Lower leg skin (tissue), 4 donors: ENCODE measurements at places on chromosomes 13 and 19.

DNA sequence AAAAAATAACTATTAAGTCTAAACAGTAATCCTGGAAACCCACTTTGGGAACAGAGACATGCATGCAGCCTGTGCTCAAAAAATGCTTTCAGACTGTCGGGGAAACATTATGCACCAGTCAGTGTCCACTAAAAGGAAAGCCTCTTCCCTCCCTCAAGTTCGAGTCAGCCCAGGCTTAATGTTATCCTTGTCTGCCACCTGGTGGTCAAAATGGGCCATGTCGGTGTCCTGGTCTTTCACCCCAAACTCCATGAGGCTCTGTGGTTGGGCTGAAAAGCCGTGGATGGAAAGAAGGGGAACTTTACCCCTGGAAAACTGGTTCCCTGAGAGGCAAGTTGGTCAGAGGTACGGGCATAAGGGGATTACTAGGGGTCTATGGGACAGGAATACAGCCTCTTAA lies 88.4 kb upstream of the ZNF492 start:
- no peak for DNase-seq

DNA sequence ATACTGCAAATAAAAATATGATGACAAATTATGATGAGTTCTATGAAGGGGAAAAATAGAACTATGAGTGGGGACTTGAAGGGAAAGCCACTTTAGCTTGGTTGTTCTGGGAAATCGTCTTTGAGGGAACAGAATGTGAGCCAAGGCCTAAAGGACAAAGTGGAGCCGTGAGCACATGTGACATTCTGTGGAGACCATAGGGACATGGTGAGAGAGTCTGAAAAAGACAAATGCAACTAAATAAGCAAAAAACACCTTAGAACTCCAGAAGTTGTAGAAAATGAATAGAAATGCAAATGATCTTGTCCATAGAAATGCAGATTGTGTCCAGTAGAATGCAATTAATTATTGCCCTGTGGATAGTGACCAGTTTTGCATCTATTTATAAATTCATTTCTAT lies 86.8 kb upstream of the ANKRD10 start:
- DNase-seq, result no peak

- no peak for DNase-seq
These were observed 114.3 kb downstream of the SIPA1L3 start for GRCh38 chr19:38021352-38021751.

DNA sequence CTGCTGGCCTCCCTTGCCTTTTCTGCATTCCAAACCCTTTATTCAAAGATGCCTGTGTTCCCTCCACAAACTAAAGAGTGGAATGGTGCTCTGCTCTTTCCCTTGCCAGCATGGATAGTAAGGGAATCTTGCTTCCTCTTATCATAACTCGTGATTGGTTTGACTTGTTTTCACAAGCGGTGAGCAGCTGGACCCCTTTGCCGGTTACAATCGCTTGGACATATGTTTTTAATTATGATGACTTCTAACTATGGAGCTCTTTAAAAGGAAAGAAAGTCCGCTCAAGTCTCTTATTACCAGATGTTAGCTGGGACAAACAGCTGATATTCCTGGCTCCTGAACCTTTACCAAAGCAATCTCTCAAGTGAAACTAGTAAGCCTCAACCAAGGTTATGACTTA lies 1094.7 kb downstream of the UQCRFS1 start:
- DNase-seq, result no peak

DNA sequence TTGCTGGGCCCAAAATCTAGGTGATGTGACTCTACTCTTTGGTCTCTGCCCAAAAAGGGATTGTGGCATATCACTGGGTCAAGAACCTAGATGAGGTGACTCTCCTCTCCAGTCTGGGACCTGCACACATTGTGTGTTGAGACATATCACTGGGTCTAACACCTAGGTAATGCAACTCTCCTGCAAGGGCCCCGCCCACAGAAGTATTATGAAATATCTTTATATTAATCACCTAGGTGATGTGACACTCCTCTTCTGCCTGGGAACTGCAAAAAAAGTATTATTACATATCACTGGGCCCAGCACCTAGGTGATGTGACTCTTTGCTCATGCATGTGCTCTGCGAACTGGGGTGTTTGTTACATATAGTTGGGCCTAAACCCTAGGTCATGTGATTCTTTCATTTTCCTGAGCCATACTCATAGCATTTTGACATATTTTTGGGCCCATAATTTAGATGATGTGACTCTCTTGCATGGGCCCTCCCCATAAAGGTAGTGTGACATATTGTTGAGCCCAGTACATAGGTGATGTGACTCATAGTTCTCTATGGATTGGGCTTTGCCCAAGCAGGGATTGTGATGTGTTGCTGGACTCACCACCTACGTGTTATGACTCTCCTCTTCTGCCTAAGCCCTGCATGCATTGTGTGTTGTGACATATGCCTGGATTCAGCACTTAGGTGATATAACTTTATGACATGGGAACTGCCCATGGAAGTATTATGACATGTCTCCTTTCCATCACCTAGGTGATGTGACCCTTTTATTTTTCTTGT lies 11.2 kb upstream of the ZNF681 start:
- DNase-seq, result peak; percentile 23

- no peak for DNase-seq
These were observed 19.7 kb upstream of the ERCC5 start for GRCh38 chr13:102825921-102826706.

DNA sequence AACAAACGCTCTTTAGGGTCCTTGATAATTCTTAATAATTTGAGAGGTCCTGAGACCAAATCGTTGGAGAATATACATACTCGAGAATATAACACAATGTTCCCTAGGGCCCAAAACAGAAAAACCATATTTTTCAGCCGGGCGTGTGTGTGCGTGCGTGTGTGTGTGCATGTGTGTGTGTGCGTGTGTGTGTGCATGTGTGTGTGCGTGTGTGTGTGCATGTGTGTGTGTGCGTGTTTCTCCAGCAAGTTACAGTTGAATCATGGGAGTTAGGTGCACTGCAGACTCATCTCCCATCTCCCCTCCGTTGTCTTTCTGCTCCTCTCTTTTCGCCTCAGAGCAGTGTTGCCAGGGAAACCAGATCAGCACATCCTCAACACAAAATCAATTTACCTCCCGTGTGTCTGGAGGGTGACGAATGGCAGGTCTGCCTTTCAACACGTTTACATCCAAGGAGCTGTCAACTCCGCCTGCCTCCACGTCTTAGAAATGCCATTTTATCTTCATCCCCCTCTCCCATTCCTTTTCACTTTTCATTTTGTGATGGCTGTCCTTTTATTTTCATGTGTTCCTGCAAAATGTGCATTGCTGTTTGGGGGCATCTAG lies 8.3 kb upstream of the PNMA8B start:
- no peak for DNase-seq

DNA sequence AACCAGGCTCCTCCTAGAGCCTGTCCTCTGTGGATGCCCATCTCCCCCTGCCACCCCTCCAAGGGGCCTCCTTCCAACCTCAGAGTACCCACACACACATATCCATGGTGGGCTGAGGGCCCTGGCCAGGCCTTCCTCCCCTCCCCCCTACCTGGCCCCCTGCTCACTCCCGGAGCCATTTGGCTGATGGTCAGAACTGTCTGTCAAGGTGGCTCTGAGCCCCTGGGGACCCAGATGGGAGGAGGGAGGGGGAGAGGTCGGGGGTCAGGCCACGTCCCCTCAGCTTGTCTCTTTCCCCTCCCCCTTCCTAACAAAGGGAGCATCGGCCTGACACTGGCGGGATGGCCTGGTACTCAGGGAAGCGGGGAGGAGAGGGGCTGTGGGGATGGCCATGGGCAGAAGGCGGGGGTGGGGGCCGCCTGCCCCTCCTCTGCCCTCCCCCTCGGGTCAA lies 18.7 kb upstream of the POU2F2 start:
- DNase-seq, result no peak

- no peak for DNase-seq
These were observed 562 bp downstream of the IQCN start for GRCh38 chr19:18273561-18274218.

GRCh38 chr13:33204130-33204927 lies 81.2 kb downstream of the STARD13 start:
- peak; percentile 74 for DNase-seq

DNA sequence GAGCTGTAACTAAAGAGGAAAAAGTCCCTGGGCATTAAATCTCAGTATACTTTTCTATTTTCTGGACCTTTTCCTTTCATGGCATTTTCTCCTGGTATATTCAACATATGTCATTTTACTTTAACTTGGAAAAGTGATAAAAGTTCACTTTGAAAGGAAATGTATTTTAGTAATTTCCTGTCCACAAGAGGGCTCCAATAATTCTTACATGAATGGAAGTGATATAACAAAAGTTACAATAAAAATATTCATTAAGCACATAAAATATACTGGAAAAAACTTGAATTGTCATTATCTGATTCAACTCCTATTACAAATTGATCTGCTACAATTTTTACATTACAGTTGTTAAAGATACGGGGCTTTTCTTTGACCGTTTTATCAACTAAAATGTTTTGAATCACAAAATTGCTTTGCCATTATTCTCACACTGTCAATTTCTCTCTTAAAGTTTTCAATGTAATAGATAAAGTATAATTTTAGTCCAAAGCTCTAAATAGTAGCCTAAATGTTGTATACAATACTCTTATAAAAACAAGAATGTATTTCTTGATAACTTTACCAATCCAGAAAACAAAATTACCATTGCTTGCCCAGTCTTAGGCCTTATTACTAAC lies 4.9 kb downstream of the UBL3 start:
- DNase-seq, result no peak

GRCh38 chr13:98665638-98665995 lies 86.9 kb downstream of the SLC15A1 start:
- no peak for DNase-seq

DNA sequence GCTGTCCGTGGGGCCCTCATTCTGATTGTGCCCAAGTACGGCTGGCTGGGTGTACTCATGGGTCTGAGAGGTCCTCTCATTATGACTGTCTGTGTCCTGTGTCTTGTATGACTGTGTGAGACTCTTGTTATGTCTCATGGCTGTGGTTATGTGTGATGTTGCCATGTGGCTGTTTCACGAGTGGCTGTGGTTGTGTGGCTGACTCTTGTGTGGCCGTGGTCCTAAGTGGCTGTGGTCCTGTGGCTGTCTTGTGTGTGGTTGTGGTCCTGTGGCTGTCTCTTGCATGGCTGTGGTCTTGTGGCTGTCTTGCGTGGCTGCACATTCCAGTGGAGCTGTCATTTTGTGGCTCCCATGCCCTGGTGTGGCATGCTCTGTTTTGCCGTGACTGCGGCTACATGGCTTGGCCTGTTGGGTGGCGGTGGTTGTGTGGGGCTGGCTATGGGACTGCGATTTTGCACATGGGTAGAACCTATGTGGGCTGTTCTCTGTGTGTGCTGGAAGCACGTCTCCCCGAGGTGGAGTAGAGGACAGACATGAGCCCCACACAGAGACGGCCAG lies 2.5 kb downstream of the LYL1 start:
- DNase-seq, result no peak

- DNase-seq, result peak; percentile 82
These were observed 114.4 kb downstream of the RAB20 start for GRCh38 chr13:110447058-110447511.

GRCh38 chr19:10533646-10534386 lies 9.9 kb upstream of the ATG4D start:
- no peak for DNase-seq

GRCh38 chr19:6530386-6531162 lies at the start of gene TNFSF9:
TNFSF9 (plus strand) TSS chr19:6531026; CDS start chr19:6531037, 11 bp downstream.
- DNase-seq, result peak; percentile 98

- DNase-seq, result no peak
These were observed 7.7 kb upstream of the NANOS2 start for GRCh38 chr19:45922281-45922680.

DNA sequence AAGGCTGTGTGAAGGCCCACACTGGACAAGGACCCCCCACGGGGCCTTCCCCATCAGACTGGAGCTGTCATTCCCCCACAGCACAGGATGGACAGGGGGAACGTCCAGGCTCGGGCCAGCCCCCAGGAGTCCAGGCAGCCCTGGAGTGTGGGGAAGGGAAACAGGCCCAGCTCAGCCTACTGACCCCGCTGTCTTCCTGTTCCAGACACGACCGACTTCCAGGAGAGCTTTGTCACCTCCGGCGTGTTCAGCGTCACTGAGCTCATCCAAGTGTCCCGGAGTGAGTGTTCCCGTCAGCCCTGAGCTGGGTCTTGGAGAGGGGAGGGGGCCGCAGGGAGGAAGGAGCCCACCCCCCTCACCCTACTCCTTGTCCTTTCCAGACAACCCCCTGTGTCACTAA lies 47.0 kb downstream of the SMIM24 start:
- no peak for DNase-seq

DNA sequence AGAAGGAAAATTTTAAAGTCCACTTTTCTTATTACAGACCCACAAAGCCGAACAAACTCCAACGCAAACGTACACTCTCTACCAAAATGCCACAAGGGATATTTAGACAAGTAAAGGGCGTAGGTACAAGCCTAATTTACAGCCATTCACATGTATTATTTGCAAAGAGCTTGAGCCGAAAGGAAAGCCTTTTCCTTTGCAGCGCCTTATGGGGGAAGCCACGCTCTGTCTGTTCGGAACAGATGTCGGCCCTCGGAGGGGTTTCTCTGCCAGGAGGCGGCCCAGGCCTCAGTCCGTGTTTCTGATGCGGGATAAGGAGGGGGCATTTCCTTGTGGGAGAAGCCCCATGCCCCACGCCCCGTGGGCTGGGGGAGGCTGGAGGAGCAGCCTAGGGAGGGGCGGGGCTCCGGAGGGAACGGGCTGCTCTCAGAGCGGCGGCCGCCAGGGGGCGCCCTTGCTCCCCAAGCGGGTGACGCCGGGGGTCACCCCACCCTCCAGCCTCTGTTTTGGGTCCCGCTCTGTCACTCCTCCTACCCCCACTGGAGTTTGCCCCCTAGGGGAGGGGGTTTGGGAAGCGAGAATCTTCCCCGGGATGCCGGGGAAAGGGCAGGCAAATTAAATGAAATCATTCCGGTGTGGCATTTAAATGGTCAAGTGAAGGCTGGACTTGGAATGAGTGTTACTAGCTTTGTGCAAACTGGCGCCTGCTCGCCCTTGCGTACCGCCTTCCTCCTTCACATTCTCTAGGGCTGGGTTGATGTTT lies 2.9 kb downstream of the HTR2A start:
- peak; percentile 34 for DNase-seq

DNA sequence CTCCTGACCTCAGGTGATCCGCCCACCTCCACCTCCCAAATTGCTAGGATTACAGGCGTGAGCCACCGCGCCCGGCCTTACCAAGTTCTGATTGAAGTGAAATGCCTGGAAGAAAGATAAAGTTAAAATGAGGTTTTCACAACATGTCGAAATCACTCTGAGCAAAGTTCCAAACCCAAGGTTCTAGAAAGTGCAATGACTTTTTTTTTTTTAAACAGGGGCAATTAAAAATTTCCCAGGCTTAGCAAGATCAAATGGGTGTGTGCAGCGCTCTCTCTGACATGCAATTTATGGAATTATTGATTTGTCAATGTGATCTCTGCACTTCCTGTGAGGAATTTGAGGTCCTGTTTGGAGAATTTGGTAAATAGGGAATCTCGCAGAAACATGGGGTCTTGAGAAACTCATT lies 12.8 kb upstream of the MAP2K2 start:
- no peak for DNase-seq

DNA sequence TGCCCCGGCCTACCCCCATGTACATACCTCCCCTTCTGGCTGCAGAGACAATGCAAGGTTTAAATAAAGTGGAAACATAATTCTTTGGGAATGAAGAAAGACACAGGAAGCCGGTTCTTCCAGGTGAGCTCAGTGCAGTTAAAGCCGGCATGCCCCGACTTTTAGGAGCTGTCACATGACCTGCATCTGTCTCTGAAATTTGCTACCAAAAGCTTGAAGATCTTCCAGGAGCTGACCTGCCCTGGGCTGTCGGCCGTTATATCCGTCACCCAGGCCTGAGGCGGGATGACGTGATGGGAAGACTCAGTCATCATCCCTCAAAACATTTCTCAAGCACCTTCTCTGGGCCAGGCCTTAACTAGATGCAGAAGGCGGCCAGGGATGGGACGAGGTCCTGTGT lies 10.3 kb downstream of the RAB8A start:
- no peak for DNase-seq
